ENCODE measurements at places on chromosomes 16 and 17.

- peak; percentile 53 for DNase-seq
Measured at GRCh38 chr16:29663016-29663806, at the start of gene SPN. SPN (plus strand) TSS chr16:29663247; CDS start chr16:29663729, 482 bp downstream.

- DNase-seq, result no peak
Measured at GRCh38 chr17:41052566-41052965, 2.5 kb downstream of the KRTAP2-2 start.

DNA sequence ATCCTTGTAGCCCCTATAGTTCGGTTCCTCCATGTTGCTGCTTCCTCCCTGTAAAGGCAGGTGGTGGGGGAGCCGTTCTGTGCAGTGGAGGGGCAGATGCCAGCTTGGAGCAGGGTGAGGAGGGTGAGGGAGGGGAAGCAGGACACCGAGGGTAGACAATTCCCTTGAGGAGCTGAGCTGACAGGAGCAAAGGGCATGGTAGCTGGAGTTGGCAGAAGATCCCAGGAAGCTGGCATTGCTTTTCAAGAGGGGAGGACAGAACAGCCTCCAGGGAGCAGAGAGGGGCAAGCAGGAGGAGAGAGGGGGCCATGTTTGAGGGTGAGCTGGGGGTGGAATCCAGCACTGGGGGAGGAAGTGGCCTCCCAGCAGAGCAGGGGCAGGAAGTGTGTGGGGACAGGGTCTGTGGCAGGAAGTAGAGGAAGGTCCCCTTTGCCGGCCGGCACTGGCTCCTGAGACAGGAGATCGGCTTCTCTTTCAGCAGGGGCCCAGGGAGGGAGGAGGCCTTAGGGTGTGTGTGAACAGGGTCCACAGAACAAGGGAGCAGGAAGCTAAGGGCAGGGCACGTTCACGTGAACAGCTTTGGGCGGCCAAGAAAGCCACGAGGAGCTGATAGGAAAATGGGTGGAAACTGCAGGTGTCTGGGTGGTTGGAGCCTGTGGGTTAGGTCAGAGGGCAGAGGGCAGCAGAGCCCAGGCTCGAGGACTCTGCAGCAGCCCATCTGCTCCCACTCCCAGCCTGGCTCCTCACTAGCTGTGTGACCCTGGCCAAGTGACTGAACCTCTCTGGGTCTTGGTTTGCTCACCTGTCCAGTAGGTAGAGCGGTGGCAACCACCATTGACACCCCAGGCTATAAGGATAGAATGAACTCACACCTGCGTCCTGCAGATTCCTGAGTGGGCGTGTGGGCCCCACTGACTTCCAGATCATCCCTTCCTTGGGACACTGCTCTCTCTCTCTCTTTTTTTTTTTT, 17.5 kb upstream of the SPNS2 start:
- DNase-seq, result peak; percentile 71

DNA sequence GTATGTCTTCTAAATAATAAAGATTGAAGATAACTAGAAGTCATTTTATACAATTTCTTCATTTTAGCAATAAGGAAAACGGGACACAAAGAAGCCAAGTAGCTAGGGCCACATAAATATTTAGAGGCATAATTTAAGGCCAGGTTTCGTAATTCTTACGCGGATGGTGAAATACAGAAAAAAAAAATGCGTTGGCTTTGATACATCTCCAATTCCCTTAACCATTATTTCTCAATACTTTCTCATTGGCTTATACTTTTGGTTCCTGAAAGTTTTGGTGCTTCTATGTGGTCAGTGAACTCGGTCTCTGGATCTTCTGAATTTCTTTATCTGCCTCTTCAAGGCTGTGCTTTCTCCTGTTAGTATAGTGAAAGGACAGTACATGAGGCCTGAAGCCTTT, 888.1 kb downstream of the KCNJ2 start:
- no peak for DNase-seq

GRCh38 chr17:18331879-18332278, 16.8 kb downstream of the SMCR8 start:
- DNase-seq, result no peak

DNA sequence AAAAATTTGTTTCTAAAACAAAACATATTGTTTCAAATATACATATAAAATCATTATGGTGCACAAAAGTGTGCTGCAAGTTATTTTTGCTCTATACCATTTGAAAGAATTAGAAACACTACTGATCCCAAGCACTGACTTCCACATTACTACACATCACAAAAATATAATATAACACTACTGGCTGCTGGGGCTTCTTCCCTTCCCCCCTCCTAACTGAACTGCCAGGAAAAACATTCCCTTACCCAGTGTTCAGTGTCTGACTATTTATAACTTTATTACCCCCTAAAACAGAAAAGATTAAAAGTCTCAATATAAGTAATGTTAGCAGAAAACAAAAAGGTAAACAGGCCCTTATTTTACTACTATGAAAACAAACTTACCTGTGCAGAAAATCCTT, 36.9 kb downstream of the GPATCH8 start:
- no peak for DNase-seq

DNA sequence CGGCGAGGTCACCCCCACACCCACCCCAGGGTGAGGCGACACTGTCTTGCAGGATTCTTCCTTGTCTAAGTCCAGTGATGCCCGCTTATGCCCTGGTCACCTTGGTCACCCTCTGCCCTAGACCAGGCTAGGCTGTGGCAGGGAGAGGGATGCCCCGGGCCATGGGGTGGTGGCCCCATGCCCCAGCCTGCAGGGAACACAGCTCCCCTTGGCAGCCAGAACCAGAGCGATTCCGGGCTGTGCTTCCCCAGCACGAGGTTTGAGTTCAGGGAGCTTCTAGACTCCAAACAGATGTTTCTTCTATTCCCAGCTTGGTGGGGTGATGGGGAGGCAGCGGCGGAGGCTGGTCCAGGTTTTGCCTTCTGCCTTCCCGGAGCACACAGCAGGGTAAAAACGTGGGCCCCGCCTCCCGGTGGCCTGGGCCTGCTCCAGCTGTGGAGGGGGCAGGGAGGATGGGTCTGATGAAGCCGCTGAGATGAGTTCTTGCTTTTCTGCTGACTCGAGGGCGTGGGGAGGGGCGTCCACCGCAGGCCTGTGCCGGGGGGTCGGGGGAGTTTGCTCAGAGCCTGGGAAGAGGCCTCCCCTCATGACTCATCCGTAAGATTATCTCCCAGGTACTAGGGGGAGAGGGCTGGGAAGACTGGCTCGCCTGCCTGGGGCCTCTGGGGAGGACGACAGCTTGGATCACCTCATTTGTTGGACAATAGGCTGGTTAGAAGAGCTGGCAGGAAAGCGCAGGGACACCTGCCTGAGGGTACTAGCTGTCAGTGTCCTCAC, 15.4 kb downstream of the SMTNL2 start:
- no peak for DNase-seq

GRCh38 chr16:78005881-78006280, 16.5 kb upstream of the CLEC3A start:
- no peak for DNase-seq

DNA sequence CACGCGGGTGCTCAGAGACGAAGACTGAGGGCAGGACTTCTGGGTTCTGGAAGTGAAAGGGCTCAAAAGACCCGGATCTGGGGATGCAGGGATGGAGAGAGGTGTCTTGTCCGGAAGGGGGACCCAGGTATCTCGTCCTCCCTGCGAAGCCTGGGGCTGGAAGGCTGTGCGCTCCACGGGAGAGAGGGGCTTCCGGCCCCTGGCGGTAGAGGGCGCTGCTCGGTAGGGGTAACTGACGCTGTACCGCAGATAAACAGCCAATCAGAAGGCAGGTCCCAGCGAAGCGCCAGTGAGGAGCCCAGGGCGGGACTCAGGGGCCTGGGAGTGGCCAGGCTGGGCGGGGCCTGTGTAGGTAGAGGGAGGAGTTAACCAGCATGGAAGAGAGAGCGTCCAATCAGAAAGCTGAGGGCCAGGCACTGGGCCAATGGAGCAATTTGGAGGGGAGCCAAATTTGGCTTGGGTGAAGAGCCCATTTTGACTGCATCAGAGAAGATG, 804 bp downstream of the TGFB1I1 start:
- peak; percentile 60 for DNase-seq

DNA sequence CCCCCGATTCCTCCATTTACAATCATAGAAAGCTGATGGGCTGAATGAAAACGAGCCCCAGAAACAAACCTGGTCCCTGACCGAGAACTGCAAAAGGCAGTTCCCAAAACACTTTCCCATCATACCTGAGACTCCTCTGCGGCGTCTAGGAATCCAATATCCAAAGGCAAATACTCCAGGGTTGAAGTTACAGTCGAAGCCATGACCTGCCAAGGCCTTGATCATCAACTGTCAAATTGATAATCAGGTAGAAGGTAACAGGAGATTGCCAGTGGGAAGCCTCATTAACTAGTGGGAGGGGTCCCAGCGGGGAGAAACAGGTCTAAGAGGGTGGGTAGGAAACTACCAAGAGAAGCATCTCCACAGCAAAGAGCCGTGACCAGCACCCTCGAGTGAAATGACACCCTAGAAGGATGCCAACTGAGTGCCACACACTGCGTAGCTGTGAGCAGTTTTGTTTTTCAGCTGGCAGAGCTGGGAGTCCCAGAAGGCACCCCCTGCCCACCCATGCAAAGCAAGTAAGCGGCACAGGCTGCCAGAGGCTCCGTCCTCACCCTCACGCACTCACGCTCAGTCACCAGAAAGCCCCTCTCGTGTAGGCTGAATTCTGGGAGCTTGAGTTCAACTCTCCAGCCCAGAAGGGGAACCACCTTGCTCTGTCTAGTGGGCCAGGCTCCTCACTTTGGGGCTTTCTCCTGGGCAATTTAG, 146.1 kb downstream of the GAS7 start:
- no peak for DNase-seq

- no peak for DNase-seq
Measured at GRCh38 chr17:19720631-19721426, 4.4 kb upstream of the SLC47A2 start.

DNA sequence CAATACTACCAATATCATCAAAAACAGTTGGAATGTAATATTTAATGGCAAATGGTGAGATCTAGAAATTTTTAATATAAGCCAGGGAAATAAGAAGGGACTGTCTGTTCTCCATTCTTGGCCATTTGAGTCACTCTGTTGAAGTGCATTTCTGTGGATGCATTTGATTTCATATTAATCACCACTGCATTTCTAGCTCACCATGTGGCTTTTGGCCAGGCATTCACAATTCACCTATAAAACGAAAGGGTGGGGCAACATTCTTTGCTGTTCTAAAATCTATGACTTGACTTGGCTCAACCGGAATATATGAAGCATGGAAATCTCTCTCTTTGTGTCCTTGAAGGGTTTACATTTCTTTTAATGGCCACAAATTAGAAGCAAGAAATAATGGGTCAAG, 483.0 kb downstream of the SLC39A11 start:
- no peak for DNase-seq

DNA sequence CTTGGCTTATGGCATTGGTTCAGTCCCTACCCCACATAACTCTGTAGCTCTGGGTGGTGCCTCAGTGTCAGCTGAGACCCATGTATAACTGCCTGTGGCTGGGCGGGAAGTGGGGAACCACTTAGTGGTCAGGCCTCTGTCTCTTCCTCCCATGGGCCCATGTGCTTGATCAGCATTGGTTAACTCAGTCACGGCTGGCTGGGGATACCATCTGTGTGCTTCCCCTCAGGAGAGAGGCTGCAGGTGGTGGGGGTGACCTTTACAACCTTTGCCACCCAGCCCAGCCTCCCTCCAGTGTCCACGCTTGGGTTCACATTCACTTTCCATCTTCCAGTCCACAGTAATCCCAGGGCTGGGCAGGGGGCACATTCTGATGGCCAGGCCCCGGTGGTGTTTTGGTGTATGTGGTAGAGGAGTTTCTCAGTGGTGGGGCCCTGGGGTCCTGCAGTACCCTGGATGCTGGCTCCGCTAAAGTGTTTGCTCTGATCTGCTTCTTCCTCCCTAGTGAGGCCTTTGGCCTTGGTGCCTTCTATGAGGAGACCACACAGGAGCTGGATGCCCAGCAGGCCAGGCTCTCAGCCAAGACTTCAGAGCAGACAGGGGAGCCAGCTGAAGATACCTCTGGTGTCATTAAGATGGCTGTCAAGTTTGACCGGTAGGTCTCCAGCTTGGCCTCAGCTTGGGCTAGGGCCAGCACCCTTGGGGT, 10.2 kb upstream of the NFATC3 start:
- peak; percentile 85 for DNase-seq

- DNase-seq, result no peak
Measured at GRCh38 chr17:59439741-59440211, 108.3 kb downstream of the YPEL2 start.

DNA sequence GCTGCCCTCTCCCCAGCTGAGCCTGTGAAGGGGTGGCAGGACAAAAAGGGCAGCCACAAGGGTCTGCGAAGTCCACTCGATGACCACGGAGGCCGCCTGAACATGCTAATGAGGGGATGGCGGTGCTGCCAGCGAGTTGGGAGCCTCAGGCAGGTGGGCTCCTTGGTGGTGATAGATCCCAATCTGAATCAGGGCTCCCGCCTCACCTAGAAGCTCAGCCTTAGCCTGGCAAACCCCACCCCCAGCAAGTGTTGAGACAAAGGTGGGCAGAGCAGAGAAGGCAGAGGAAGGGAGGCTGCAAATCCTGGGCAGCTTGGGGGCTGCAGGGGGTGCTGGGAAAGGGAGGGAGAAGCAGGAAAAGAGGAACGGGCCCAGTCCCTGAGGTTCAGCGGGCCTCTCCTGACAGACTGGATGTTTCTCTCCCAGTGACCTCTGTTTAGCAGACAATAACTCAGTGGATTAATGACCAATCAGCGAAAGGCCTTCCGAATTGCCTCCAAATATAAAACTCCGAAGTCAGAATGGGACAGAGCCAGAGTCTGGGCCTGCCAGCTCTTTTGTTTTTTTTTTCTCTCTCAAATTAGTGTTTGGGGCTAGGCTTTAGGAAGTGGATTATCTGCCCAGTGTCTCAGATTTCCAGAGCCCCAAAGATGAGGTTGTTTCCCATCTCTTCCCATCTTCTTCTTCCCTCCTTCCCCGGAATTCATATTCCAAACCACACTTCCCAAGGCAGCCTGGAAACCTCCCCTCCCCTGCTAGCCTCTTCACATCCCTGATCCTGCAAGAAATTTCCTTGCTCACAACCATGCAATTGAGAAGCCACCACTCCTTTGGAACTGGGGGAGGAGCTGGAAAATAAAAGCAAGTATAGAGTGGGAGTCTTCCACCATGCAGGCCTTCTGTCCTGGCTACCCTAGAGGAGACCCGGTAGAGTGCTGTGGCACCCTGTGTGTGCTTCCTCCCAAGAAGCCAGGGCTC, 15.2 kb upstream of the HOXB2 start:
- DNase-seq, result no peak

DNA sequence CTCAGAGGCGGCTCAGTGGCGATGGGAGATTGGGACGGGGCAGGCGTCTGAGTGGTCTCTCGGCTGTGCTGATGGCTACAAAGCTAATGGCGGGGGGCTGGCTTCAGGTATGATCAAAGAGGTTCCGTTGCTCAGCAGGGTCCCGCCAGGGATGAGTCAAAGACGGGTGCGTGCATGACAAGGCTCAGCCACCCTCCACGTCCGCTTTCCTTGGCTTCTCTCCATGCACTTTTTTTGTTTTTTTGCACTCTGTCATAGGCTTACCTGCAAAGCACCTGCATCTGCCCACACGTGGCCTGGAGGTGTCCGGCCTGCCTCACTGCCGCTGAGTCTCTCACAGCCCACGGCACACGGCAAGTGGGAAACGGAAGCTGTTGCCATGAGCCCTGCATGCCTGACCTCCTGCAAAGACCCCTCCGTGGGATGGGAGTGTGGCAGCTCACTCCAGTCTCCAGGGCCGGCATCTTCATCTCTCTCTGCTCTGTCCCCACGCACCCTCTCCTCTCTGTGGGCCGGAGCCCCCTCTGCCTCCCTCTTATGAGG, 85.5 kb upstream of the ZNF469 start:
- DNase-seq, result no peak

Measured in stimulated activated naive CD8-positive, alpha-beta T cell treated with anti-CD3 and anti-CD28 coated beads, Interleukin-15, amount 100 ng/mL, for 72 hours (primary cell).